ENCODE measurements at places on chromosomes 7 and 10. TPM values are rescaled to one million over a fixed set of nuclear protein-coding genes. Genes with fewer than 3 reads are reported as not detected.

GRCh38 chr10:43407148-43407575 is 1.8 kb downstream of the HNRNPF start:
- no peak for DNase-seq
- H3K27ac ChIP-seq: peak overlapping the region; percentile 100
- H3K36me3 ChIP-seq: no peaks in the 10 kb centered on the region
- peaks cover 59% of the 10 kb centered on the region for H3K4me1 ChIP-seq
- H3K27me3 ChIP-seq: no peaks in the 10 kb centered on the region

GRCh38 chr7:151454305-151454704 is 14.4 kb upstream of the CRYGN start:
- no peak overlapping the region for H3K4me3 ChIP-seq
- DNase-seq: peak; percentile 53
- no peaks in the 10 kb centered on the region for H3K4me1 ChIP-seq

DNA sequence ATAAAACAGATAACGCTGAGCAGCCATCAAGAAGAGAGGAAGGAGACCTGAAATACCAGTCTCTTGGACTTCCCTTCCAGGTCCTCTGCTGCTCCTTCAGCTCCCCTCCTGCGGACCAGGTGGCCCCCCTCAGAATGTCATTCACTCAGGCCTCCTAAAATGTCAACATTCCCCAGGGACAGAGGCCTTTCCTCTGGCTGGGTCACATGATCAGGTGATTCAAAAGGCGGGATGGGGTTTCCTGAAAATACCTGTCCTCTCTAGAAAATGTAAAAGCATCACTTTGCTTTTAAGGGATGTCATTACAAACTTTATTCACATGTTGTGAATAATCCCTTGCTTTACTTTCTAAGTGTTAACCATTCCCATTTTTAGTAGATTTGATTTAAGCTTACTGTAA is 311.1 kb downstream of the INHBA start:
- DNase-seq: no peak
- H3K27me3 ChIP-seq: no peaks in the 10 kb centered on the region
- no peak overlapping the region for H3K4me3 ChIP-seq
- no peak overlapping the region for H3K27ac ChIP-seq

DNA sequence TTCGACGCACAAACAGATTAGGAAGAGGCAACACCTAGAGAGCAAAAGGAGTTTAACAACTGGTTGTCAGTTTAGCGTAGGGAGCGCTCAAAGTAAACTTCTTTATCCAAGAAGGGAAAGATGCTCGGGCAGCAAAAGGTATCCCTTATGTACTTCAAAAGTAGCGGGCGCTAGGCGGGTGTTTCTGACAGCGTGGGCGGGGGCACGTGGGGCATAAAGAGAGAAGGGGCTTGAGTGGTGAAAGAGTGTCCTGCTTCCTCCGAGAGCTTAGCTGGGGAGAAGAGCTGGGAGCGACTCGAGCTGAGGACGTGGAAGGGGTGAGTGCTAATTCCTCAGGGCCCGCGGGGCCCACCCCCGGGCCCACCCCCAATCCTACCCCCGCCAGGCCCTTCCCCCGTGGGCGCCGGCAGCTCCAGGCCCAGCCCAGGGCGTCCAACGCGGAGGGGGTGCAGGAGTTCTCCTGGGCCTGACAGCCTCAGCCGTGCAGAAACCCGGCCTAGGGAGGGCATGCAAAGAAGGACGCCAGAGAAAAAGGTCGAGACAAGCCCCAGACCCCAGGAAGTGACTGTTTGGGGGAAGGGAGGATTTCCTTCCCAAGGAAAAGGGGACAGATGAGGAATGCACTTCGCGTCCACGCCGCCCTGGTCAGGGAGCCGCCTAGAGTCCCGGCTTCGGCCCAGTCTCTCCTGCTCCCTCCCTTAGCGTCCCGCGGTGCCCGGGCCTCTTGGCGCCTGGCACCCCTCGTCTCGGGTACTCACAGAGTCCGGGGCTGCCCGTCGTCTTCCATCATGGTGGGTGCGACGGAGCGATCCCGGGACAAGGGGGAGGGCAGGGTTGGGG is 868 bp downstream of the TIAL1 start:
- peak overlapping the region; percentile 63 for H3K4me3 ChIP-seq
- no peaks in the 10 kb centered on the region for H3K27me3 ChIP-seq
- no peaks in the 10 kb centered on the region for H3K36me3 ChIP-seq
- DNase-seq: no peak

DNA sequence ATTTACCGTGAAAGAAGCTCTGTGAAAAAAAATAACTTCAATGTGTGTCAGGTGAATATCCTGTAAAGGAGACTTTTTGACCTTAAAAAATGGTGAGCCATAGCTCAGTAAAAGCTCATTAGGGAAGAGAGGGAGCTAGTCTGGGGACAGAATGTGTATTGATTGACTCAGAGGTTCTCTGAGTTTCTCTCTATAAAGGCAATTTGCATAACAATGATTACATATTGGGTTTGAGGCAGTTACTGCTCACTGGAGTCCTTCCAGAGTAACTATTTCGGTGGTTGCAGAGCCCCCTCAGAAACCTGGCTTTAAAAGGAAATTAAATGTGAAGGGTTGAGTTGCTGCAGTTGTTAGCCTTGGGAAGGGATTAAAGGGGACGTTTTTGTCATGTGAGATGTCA is 181.6 kb downstream of the GALNT17 start:
- H3K4me1 ChIP-seq: no peaks in the 10 kb centered on the region
- no peaks in the 10 kb centered on the region for H3K36me3 ChIP-seq
- DNase-seq: no peak
- no peak overlapping the region for H3K4me3 ChIP-seq
- no peak overlapping the region for H3K27ac ChIP-seq
- no peaks in the 10 kb centered on the region for H3K27me3 ChIP-seq

DNA sequence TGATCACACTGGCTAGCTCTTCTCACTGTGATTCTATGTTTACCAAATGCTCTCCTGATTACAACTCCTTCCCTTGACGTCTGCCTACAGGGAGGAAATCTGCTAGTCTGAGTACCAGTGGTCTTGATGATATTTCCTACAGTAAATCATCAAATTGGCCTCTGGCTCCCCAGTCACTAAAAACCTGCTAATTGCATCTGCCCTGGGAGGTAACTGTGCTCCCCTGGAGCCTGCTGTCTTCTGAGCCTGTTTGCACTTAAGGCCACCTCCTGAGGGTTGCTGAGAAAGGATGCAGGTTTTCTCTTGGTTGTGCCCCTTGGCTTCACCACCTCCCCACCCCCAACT is 56.0 kb downstream of the ELMO1 start:
- H3K36me3 ChIP-seq: no peaks in the 10 kb centered on the region
- H3K4me1 ChIP-seq: peaks cover 28% of the 10 kb centered on the region
- no peak overlapping the region for H3K27ac ChIP-seq
- no peak overlapping the region for H3K4me3 ChIP-seq

DNA sequence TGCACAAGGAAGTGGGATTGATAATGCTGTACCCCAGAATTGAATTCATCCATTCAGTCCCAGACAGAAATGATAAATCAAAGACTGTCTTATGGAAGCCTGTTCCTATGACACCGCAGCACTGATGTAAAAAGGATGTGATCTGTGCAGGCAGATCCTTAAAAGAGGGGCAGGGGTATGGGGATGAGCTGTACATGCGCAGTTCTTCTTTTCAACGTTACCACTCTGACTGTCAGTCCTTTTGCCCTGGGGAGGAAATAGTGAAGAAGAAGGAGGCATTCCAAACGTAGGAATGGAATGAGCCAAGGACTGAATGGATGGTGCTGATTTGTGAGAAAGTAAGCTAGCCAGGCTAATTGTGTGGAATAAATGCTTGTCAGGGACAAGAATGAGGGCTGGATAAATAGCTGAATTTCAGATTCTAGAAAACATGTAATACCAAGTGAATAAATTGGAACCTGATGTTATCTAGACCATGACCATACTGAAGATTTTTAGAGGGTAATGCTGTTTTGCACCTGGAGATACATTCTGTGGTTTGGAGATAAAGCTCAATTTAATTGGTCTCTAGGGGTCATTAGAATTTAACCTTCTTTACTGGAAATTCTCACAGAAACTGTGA is 509.3 kb downstream of the SORCS3 start:
- DNase-seq: no peak
- no peak overlapping the region for H3K27ac ChIP-seq
- H3K4me1 ChIP-seq: no peaks in the 10 kb centered on the region
- H3K36me3 ChIP-seq: no peaks in the 10 kb centered on the region
- H3K27me3 ChIP-seq: no peaks in the 10 kb centered on the region

DNA sequence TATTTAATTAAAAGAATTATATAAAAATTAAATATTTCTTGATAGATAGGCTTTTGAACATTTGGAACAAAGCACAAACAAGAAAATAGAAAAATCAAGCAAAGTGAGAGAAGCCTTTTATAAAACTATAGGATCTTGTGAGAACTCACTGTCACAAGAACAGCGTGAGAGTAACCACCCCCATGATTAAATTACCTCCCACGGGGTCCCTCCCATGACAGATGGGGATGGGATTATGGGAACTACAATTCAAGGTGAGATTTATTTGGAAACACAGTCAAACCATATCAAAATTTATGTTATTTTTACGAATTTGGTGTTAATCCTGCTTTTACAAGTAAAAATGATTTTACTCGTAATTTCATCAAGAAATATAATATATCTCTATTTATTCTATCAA is 1136.1 kb upstream of the POT1 start:
- no peaks in the 10 kb centered on the region for H3K27me3 ChIP-seq
- H3K4me1 ChIP-seq: no peaks in the 10 kb centered on the region
- H3K36me3 ChIP-seq: no peaks in the 10 kb centered on the region
- no peak overlapping the region for H3K27ac ChIP-seq
- H3K4me3 ChIP-seq: no peak overlapping the region

DNA sequence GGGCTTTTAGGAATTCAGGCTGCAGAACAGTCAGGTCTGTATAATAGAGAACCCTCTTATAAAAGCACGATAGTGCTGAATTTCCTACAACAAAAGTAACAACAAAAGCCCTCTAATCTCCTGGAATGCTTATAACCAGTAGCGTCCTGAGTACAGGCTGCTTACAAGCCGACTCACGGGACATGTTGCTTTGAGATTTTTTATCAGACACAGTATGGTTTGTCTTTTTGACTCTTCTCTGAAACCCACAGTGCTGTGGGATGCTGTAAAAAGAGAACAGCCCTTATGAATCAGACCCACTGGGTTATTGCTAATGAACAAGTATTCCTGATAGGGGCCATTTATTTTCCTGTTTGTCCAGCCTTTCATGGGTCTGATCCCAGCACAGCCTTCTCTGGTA is 59.4 kb downstream of the PLPP4 start:
- no peak overlapping the region for H3K27ac ChIP-seq
- no peak overlapping the region for H3K4me3 ChIP-seq
- no peaks in the 10 kb centered on the region for H3K4me1 ChIP-seq
- no peak for DNase-seq
- no peaks in the 10 kb centered on the region for H3K36me3 ChIP-seq

DNA sequence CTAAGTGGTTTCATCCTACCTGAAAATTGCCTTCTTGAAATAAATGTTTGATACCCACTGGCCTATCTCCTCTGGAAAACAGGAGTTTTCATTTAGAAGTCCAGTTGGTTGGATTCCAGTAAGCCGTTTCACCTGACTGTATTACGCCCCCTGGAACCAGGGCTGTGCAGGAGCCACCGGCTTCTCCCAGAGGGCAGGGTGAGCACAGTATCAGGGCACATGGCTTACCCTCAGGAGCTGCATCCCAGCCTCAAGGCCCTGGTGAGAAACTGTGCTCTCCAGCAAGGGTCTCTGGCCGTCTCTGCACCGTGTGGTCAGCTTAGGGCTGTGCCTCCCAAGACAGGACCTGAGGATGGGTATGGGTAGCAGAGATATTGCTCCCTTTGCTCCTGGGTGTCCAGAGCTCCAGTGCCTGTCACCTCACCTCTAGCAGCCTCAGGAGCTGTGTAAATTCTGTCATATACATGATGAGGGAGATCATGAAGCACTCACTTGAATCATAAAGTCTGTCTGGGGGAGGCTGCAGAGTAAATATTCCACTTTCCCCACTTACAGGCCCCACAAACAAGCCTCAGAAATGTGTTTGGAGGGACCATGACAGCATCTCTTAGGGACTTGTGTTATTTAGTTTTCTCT is 109.6 kb upstream of the SAMD8 start:
- peaks cover 16% of the 10 kb centered on the region for H3K36me3 ChIP-seq
- H3K27me3 ChIP-seq: no peaks in the 10 kb centered on the region
- H3K27ac ChIP-seq: no peak overlapping the region
- no peak overlapping the region for H3K4me3 ChIP-seq
- no peak for DNase-seq

GRCh38 chr10:120650705-120651399 is 193.8 kb downstream of the PLPP4 start:
- H3K4me1 ChIP-seq: no peaks in the 10 kb centered on the region
- H3K27me3 ChIP-seq: no peaks in the 10 kb centered on the region
- no peak for DNase-seq
- no peak overlapping the region for H3K27ac ChIP-seq
- H3K4me3 ChIP-seq: no peak overlapping the region

- no peaks in the 10 kb centered on the region for H3K27me3 ChIP-seq
- H3K4me1 ChIP-seq: no peaks in the 10 kb centered on the region
- H3K36me3 ChIP-seq: no peaks in the 10 kb centered on the region
Observed at GRCh38 chr7:8149222-8149621, 112.7 kb downstream of the ICA1 start.

- no peak overlapping the region for H3K4me3 ChIP-seq
- peaks cover 6% of the 10 kb centered on the region for H3K4me1 ChIP-seq
- no peak for DNase-seq
- no peaks in the 10 kb centered on the region for H3K36me3 ChIP-seq
Observed at GRCh38 chr7:111485701-111486380, 76.5 kb downstream of the IMMP2L start.

- no peaks in the 10 kb centered on the region for H3K4me1 ChIP-seq
- no peak overlapping the region for H3K4me3 ChIP-seq
- DNase-seq: no peak
- no peaks in the 10 kb centered on the region for H3K27me3 ChIP-seq
- no peaks in the 10 kb centered on the region for H3K36me3 ChIP-seq
Observed at GRCh38 chr10:85492684-85493083, 873.9 kb downstream of the GRID1 start.

- no peak for DNase-seq
- no peaks in the 10 kb centered on the region for H3K27me3 ChIP-seq
- H3K4me1 ChIP-seq: no peaks in the 10 kb centered on the region
- no peaks in the 10 kb centered on the region for H3K36me3 ChIP-seq
- peak overlapping the region; percentile 94 for H3K27ac ChIP-seq
Observed at GRCh38 chr7:150971242-150972022, 6.7 kb downstream of the KCNH2 start.

CDC123 gene
- 57.0 TPM for total RNA-seq

NUTM2B gene
- 0.48 TPM for total RNA-seq

BHLHA15 gene
- not detected for total RNA-seq

BMPER gene
- total RNA-seq: 3.0 TPM

GPR85 gene
- total RNA-seq: 2.0 TPM

ATXN7L1 gene
- 3.2 TPM for total RNA-seq

CHN2 gene
- 6.6 TPM for total RNA-seq

CFAP46 gene
- 1.5 TPM for total RNA-seq

Measured in right atrium auricular region (tissue), 2 donors.